D721Med (cell line): ENCODE measurements at places on chromosomes 1 and 21.

DNA sequence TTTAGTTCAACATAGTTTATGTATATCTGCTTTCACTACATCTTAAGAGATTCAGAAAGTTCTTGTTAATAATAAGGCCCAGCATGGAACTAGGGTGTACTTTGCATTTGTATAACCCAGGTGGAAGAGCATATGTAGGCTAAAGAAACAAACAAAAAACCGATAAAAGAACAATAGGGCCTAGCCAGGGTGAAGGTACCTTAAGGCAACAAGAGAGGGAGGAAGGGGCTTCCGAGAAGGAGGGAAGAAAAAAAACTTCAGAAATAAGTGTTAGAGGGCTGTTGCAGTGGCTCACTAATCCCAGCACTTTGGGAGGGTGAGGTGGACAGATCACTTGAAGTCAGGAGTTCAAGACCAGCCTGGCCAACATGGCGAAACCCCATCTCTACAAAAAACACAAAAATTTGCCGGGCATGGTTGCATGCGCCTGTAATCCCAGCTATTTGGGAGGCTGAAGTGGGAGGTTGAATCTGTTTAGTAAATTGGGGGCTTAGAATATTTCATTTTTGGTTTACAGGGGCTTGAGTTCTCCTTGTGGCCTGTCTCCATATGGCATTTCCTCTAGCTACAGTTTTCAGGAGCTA is 4.7 kb upstream of the SPATA45 start:
- no peak for DNase-seq

DNA sequence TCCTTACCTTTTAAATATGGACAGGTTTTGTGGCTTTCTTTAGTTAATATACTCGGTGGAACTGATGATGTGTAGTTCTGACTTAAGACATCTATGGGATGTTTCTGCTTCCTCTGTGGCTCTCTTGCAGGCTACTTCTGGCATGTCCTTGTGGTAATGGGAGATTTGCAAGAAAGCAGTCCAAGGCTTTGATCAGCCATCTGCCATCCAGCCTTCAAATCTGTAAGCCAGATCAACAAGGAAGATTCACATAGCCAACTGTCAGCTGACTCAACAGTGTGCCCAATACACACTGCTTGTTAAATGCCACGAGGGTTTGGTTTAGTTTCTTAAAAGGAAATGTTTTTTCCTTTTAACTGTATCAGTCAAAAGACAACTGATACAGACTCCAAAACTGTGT is 722.2 kb upstream of the CHRM3 start:
- peak; percentile 41 for DNase-seq

- DNase-seq, result no peak
These were observed 97.4 kb upstream of the CHRM3 start for GRCh38 chr1:239288820-239289554.

DNA sequence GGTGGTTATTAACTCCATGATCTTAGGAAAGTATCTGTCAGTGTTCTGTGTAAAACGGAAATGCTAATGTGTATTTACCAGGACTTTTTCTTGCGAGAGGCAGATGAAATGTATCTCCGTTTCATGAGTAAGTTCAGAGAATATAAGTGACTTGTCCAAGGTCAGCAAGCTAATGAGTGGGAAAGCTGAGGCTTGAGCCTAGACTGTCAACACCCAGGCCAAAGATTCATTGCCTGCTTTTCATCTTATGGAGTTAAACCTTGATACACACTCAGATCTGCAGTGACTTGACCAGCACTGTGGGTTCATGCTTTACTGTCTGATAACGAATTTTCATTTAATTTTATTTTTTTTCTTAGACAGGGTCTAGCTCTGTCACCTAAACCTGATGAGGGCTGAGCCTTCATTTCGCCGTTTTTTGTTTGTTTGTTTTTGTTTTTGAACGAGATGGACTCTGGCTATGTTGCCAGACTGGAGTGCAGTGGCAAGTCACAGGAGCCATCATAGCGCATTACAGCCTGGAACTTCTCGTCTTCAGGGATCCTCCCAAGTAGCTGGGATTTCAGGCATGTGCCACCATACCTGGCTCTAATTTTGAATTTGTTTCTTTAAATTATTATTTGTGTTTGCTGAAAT is 918 bp upstream of the JTB start:
- no peak for DNase-seq

GRCh38 chr1:91610102-91610501 is 109.5 kb downstream of the CDC7 start:
- DNase-seq, result no peak

DNA sequence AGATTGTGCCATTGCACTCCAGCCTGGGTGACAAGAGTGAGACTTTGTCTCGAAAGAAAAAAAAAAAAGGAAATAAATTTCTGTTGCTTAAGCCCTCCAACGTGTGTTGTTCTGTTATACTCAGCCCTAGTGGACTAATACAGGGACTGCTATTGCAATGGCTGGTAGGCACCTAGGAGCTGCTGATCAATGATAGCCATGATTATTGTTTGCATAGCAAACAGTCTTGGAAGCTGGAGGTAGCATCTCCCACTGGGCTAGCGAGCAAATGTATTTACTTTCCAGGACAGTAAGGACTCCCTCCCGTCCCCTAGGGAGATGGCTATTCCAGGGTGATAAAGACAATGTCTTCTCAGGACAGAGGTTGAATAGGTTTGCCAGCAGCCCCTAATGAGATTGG is 13.5 kb upstream of the TNFRSF8 start:
- no peak for DNase-seq

DNA sequence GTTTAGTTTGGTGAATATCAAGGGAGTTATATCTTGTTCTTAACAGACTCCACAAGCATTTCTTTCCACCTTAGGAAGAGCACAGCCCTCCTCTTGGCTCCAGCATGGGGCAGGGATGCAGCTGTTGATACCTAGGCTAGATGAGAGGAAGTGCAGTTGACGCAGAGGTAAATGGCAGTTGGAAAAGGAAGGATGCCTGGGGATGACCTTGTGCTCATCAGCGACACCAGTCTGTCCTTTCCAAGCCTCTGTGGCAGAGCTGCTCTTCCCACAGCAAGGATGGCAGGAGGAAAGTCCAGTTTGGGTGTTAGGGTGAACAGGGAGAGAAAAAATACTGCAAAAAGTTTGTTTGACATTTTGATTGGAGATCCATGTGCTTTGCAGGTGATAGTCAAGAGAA is 6.2 kb downstream of the PROX1 start:
- DNase-seq, result no peak

DNA sequence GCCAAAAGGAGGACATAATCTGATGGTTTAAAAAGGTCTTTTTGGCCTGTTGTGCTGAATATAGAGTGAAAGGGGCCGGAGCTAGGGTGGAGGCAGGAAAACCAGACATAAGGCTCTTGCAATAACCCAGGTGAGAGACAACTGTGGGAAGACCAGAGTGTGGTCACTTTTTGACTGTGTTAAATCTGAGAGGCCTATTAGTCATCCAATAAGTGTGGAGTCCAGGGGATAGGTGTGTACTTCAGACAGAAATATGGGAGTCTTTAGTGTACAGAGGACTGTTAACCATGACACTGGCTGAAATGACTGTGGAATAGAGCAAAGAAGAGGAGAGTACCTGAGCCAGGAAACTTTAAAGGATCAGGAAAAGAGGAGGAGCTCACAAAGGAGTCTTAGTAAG is 89.3 kb downstream of the VAV3 start:
- no peak for DNase-seq

GRCh38 chr1:47785561-47786271 is 211.5 kb downstream of the TRABD2B start:
- DNase-seq, result no peak

DNA sequence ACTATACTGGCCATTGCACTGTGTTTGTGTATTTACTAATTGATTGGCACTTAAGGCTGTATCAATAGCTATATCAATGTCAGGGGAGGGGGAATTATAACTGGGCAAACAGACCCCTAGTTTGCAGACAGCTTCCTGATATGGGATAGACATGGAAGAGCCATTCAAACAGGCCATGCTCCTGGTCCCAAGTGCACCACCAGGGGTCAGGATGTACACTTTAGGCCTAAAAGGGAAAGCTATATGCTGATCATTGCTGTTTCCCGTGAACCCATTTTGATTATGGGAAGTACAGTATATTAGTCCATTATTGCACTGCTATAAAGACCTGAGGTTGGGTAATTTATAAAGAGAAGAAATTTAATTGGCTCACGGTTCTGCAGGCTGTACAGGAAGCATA is 124.9 kb upstream of the BACE2 start:
- DNase-seq, result no peak

GRCh38 chr1:171115280-171115897 is 24.7 kb downstream of the FMO3 start:
- no peak for DNase-seq

- DNase-seq, result no peak
These were observed 11.1 kb downstream of the RSPH1 start for GRCh38 chr21:42484966-42485365.

DNA sequence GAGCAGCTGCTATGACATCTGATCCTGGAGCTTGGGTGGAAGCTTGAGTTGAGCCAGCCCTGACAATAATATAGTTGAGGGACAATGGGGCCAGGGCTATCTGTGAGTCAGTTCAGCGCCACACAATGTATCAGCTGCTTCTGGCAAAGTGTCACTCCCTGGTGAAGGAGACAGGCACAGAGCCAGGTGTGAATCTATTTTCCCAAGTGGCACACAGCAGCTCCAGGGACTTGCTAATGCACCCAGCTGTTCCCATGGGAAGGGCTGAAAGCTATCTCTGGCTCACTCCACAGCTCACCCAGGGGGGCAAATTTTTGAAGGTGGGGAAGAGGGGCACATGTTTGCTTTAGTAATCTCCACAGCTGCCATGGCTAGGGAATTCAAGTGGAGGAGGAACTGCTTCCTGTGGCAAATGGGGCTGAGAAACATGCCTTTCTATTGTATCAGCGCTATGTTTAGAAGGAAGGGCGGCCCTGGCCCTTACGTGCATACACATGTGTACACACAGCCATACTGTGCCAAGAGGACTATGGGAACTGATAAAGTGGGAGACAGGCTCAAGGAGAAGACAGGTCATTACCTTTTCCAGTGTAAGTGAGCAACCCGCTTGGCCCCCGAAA is 2.2 kb downstream of the CYB5R1 start:
- no peak for DNase-seq

DNA sequence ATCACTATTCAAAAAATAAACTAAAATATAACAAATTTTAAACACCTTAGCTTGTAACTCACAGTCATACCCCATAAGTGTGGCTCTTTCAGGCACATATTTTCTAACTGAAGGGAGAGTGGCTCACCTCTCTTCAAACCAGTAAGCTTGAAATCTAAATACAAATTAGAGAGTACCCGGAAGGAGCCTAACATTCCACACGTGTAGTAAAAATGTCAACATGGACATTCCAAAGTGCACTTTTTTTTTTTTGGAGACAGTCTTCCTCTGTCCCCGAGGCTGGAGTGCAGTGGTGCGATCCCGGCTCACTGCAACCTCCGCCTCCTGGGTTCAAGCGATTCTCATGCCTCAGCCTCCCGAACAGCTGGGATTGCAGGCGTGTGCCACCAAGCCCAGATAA is 275.6 kb upstream of the ADGRL2 start:
- DNase-seq, result no peak

- no peak for DNase-seq
These were observed 4.5 kb downstream of the TRAF5 start for GRCh38 chr1:211331011-211331709.

DNA sequence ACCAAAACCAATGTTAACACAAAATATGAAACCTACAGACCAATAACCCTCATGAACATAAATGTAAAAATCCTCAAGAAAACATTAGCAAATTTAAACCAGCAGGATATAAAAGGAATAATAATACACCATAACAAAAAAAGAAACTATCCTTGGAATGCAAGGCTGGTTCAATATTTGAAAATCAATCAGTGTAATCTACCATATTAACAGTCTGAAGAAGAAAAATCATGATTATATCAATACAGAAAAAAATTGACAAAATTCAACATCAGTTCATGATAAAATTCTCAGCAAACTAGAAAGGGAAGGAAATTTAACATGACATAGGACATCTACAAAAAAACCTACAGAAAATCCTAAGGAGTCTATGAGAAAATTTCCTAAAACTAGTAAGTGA is 19.8 kb downstream of the PRMT2 start:
- no peak for DNase-seq

- DNase-seq, result no peak
These were observed 64.5 kb downstream of the COL18A1 start for GRCh38 chr21:45469273-45470086.

DNA sequence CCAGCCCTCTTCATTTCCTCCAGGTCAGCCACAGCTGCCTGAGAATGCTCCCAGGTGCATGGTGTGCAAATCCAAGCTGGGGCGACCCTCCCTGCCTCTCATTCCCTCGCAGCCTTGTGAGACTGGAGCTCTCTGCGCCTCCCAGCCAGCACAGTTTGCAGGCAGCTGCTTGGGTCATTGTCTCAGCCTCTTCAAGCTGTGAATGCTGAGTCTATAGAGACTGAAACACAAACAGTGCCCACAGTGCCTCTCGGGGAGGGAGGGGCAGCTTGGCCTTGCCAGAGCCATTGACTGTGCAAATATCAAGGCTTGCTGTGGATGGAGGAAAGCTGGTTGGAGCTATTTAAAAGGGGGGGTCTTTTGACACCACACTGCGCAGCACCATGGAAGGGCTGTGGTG is 10.6 kb downstream of the PLXNA2 start:
- no peak for DNase-seq

DNA sequence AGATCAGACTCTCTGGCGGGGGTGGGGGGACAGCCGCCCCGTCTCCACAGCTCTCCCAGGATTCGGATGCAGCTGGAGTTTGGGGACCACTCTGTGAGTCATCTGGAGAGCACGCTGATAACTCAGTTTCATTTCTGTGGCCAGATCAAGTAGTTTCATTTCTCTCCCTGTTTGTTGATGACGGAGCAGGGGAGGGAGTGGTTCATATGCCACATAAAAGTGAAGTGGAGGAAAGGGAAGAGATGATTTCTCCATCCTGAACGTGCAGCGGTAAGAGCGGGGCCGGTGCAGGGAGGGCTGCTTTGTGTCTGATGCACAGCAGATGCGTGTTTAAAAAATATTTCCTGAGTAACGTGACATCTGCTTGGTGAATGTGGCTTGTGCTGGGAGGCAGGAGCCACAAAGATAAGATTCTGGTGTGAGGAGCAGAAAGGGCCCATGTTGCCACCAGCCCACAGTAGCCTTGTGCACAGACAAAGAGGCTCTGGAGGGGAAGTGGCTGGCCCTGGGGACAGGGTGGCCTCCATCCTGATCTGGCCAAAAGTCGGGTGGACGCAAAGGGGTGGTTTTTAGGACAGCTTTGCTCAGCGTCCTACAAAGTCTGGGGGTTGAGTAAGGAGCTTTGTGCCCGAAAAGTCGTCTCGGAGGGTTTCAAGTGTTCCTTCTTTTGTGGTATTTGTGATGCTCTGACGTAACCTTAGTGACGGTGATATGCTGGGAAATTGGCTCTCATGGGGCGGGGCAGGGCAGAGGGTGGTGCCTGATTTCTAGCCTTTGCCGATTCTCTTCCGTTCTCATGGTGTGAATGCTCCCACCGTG is at the start of gene MX2:
Gene MX2 (plus strand): TSS at position 242 of the 819 bp plus-strand sequence. CDS start 14,880 bp downstream, outside the sequence.
- DNase-seq, result no peak

DNA sequence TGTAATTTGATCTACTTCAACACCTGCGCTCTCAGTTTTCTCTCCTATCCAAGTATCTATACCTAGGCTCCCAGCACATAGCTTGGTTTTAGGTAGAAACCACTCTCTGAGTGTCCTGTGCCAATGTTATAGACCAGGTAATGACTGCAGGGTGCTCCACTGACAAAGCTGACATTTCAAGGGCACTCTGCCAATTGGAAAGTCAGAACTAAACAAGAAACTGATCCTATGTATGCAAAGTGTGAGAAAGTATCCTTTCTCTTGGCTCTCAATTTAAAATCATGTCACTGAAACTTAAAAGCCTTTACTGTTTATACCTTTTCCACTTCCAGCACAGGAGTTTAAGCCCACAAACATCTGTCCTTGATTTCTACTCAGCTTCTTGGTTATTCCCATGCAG is 45.0 kb upstream of the AIM2 start:
- no peak for DNase-seq

GRCh38 chr21:45226540-45227326 is 61.0 kb downstream of the POFUT2 start:
- DNase-seq, result no peak
